ENCODE measurements at places on chromosomes 12 and 14. TPM values are rescaled to one million over a fixed set of nuclear protein-coding genes. Genes with fewer than 3 reads are reported as not detected.

ARHGEF25 gene
- 28.8 TPM for total RNA-seq

NKX2-8 gene
- not detected for total RNA-seq

- no peak for DNase-seq
Measured at GRCh38 chr14:94819531-94819930, 49.6 kb upstream of the GSC start.

GRCh38 chr14:63614679-63615363 lies 26.9 kb downstream of the WDR89 start:
- no peak for DNase-seq

DNA sequence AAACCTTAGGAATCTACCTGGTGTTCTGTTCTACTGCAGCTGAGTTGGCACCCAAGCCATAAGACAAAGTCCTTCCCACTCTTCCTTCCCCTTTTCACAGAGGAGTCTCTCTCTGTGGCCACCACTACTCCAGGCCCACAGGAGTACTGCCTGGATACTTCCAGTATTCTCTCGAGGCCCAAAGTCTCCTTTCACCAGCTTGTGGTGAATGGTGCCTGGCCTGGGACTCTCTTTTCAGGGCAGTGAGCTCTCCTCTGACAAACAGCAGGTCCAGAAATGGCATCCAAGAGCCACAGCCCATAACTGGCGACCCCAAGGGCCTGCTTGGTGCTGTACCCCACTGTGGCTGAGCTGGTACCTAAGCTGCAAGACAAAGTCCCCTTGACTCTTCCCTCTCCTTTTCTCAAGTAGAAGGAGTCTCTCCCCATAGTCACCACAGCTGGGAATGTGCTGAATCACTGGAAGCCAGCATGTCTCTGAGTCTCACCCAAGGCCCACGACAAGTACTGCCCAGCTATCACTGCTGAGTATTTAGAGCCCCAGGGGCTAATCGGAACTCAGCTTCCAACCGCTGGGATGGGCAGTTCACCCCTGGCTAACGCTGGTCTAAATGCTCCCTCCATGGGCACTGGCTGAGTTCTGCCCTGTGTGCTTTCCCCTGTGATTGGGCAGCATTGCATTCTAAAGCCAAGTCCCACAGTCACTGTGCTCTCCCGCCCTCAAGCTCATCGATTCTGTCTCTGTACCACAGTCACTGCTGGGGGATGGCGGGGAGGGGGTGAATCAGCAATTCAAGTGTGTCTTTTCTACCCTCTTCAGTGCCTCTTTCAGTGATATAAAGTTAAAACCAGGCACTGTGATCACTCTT lies 6.1 kb downstream of the A2ML1 start:
- DNase-seq: no peak

KRT2 gene
- not detected for total RNA-seq

KIF5A gene
- total RNA-seq: not detected

MANSC4 gene
- not detected for total RNA-seq

- no peak for DNase-seq
Measured at GRCh38 chr12:7045913-7046312, 14.6 kb upstream of the C1S start.

GRCh38 chr12:10747730-10748129 lies 24.6 kb upstream of the YBX3 start:
- DNase-seq: no peak

GRCh38 chr14:78245238-78245637 lies 75.1 kb downstream of the NRXN3 start:
- no peak for DNase-seq

DNA sequence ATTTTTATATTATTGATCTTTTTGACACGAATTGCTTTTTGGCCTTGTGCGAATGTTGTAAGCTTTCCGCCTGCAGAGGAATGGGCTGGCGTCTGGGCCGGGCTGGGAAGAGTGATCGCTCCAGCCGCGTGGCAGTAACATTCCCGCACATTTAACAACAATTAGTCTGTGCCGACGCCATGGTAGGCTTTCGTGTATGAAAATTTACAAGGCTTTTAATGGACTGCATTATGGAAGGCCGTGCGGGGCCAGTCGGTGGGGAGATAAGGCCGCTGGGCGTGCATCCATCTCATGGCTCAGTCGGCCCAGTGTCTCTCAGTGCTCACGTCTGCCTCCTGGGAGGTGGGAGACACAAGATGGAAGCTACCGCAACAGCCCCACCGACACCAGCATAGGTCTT lies 142.2 kb downstream of the PHETA1 start:
- DNase-seq: no peak

Measured in omental fat pad (tissue), 4 donors.